Heart left ventricle (tissue), 16 donors: ENCODE measurements at places on chromosomes 7 and 10.

DNA sequence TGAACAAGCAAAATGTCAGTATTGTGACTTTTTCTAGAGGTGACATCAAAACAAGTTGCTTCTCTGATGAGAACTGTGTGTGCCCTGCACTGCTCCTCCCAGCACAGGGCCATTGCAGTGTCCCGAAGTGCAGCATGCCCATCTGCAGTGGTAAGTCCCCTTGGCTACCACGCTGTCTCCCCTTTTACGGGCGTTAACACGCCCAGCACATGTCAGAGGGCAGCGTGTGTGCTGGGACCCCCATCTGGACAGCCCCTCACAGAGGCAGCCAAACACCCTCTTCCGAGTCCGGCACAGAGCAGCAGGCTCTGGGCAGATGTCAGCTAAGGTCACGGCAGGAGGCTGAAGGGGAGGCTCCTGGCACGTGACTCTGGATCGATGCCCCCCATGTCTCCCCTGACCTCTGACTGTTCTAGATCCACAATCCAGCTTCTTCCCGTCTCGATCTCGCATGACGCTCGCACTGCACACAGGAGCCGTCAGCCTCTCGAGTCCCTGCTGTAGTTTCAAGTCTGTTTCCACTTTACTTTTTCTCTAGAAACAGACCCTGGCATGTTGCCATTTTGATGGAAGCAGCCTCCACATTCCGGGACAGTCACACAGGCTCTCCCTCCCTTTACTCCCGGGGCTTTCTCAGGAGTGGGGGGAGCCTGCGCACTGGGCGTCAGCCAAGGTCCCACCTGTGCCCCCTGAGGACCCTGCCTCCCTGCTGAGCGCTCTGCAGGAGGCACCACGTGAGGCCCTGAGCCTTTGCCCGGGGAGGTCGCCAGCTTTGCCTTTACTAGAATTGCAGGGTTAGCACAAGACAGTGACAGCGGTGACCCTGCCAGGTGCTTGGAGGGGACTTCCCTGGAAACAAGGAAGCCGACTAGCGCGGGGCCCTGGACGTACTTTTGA lies 133.8 kb downstream of the TCERG1L start:
- DNase-seq: no peak

GRCh38 chr10:112177247-112177646 lies 6.3 kb downstream of the GPAM start:
- no peak for DNase-seq

DNA sequence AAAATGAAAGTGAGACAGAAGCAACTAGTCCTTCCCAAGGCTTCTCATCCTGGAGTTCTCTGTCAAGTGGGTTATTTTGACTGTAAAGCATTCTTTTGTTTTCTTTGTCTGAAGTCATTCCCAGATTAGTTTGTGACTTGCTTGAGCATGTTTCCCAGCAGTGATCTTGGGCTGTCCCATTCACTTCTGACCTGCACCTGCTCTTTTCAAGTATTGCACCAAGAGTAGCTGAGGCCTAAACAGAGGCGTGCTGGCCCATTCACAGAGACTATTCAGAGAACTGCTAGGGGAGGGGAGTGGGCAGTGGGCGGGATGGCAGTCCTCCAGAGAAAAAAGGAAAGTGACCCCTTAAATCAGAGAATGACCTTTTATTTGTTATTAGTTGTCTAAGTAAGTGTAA lies 61.3 kb downstream of the CACNA2D1 start:
- DNase-seq: no peak

DNA sequence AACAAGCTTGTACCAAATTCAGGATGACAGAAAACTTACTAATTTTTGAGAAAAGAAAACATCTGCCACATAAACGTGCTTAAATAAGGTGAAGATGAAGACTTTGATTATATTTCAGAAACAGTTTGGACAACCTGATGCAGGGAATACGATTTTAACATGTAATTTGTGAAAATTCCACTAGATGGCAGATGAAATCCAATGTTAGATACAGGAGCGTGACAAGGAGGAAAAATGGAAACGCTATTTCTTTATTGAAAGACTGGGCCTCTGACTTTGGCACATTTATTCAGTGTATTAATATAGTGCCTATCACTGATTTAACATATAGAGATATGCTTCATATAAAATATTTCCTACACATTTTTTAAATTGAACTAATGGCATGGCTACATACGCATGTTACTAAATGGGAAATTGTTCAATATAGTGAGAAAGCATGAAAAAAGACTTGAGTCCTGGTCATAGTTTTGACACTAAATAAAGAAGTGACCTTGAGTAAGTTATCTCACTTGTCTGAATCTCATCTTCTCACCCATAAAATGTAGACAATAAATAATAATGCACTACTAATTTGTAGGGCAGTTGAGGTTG lies 60.7 kb downstream of the CD36 start:
- no peak for DNase-seq
